ENCODE measurements at places on chromosomes 2 and 18.

DNA sequence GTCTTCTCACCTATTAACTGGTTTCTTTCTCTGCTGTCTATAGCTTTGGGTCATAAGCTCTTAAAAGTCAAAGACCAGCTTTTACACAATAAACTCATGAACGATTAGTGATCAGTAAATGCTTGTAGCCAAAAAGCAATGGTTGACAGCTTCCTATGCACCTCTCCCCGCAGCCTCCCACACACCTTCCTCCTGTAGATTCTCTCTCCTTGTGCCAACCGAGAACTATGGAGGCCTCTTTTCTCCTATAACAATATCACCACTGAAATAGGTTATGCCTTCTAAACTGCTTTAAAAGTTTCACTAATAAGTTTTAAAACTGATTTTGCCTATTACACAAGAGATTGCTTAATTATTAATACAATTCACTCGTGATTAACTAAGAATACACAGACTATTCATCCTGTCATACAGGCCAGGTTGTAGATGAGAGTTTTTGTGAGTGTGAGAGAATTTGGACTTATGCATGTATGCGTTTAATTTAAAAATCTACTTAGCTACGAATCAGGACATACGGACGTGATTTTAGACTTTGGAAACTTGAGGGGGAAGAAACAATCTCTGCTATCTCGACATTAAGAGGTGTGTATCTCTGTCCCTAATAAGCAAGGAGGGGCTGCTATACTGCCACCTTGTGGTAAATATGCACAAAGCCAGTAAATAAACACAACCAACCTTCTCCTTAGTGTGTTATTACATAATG, 229.1 kb upstream of the RBBP8 start:
- peak; percentile 72 for DNase-seq

DNA sequence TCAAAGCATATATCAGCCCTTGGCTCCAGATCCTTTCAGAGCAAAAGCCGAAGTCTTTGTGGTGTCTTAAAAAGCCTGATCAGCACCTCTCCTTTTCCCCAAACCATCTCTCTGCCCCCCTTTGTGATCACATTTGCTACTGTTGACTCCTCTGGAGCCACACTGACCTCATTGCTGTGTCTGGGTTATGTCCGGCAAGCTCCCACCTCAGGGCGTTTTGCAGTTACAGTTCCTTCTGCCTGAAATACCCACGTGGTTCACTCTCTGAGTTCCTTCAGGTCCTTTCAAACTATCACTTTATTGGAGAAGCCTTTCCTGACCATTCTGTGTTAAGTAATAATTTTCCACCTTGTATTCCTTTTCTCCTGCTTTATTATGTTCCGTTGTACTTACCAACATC, 11.8 kb downstream of the C2orf69 start:
- no peak for DNase-seq

DNA sequence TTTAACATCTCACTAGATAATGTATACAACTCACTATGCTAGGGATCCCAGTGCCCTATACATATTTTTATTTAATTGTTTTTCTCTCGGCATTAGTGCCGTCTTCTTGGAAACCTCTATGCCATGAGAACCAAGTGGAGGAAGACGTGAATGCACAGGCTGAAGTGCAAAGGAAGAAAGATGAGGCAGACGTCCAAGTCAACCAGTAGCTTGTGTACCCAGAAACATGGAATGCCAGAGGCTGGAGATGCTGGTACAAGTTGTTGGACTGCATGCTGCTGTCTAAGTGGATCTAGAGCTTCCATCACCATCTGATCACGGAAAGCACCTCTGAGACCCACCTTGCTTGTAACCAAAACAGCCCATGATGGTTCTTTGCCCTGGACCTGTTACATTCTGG, 12.5 kb upstream of the GEMIN6 start:
- no peak for DNase-seq

GRCh38 chr2:39138837-39139211, 18.0 kb upstream of the SOS1 start:
- DNase-seq, result no peak

All from H7 (cell line).